ENCODE measurements at places on chromosomes 2 and 18.
A peak's percentile ranks its signal among the peaks of the same experiment; 100 is the strongest.

GRCh38 chr2:232869138-232870017, 686 bp upstream of the SNORC start:
- DNase-seq: no peak

DNA sequence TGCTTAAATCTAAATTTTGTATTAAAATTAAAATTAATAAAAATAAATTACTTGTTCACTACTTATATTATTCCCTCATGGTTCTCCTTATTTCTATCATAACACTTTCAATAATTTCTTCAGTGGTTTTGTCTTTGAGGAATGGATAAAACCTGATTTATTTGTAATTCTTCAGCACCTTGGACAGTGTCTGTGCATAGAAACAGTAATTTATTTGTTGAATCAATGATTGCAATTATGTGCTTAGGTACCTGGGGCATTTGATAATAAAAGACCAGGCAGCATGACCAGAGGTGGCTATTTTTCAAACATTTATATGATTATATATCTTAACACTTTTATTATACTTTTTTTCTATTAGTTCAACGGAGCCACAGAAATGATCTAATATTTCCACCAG, 1062.7 kb downstream of the DSC3 start:
- no peak for DNase-seq

GRCh38 chr2:152890736-152891135, 172.3 kb downstream of the ARL6IP6 start:
- no peak for DNase-seq

DNA sequence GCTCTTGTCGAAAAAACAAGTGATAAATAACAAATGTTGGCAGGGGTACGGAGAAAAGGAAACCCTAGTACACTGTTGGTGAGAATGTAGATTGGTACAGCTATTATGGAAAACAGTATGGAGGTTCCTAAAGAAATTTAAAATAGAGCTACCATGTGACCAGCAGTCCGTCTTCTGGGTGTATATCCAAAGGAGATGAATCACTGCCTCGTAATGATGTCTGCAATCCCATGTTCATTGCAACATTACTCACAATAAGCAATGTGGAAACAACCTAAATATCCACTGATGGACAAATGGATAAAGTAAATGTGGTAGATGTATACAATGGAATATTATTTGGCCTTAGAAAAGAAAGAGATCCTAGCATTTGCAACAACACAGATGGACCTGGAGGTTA, 50.6 kb downstream of the SLC16A14 start:
- DNase-seq: peak; percentile 82

- no peak for DNase-seq
Observed at GRCh38 chr2:212133337-212133736, 405.3 kb downstream of the ERBB4 start.

GRCh38 chr18:69102959-69103358, 297.7 kb upstream of the DOK6 start:
- peak; percentile 10 for DNase-seq

GRCh38 chr2:135121016-135121657, 69.0 kb downstream of the RAB3GAP1 start:
- DNase-seq: no peak

- no peak for DNase-seq
Observed at GRCh38 chr18:21105936-21106335, 5.7 kb downstream of the ROCK1 start.

DNA sequence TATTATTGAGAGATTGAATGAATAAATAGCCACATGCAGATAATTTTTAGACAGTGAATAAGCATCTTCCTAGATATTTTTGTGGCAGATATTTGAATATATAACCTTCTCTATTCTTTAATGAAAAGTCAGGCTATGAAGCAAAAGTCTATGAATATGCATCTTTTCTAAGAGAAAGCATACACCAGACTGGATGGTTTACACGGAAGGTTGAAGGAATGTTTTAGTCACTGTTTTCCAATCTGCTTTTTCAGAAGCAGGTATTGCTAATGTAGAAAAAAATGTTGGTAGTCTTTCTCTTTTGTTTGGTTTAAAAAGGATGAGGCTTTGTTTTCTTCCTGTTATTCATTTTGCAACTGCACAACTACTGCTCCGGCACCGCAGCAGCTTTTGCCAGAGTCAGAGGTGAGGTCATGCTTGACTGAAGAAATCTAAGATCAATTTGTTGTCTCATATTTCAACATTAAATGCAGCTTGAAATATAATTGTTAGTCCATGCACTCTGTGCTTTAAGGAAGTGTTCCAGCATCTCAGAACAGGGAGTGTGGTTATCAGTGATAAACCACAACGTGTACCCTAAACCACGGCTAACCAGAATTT, 1540.8 kb upstream of the PIK3C3 start:
- DNase-seq: peak; percentile 38

- DNase-seq: no peak
Observed at GRCh38 chr2:160870729-160871465, 289.3 kb upstream of the TANK start.

DNA sequence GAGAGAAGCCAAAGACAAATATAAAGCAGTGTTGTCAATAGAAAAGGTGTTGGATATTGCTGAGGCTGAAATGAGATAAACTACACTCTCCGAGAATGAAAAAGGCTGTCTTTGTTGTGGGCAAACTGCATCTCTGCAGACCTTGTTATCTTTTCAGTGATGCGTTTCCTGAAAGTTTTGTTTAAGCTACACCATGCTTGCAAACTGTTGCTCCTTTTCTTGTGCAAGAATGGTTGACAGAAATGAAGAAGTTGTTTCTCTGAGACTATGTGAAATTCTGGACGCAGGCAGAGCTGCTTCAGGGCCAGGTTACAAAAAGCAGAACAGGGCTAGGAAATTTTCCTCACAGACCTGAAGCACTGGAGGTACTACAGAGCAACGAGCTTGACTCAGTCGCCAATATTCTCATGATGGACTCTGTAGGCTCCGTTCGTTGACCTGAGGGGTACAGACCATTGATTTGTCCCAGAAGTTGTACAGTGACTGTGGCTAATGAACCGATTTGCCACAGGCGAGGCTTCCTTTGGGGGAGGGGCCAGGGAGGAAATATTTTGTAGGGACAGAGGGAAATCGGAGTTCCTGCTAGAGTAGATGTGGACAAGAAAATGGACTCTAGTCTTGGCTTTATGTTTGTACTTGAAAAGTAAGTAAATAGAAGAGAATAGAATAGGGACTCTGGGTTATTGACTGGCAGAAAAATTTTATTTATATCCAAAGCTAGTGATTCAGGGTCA, 3.5 kb upstream of the ATL2 start:
- no peak for DNase-seq

DNA sequence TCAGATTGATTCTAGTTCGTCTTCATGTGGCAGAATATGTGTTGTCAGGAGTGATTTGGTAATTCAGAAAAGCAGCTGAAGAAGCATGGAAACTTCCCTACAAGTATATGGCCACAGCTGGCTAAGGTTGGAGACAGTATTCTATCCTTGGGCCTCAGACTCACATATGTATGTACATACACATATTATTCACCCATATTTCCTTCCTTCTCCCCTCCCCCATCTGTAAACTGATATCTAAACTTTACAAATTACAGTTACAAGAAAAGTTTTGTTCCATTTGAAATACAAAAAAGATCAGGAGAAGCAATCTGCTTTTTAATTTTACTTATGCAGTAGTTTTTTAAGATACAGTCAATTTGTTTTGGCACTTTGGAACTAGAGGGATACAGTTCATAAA, 3.1 kb downstream of the SP3 start:
- DNase-seq: no peak

- no peak for DNase-seq
Observed at GRCh38 chr2:233846387-233847247, 7.7 kb downstream of the HJURP start.

- no peak for DNase-seq
Observed at GRCh38 chr2:197556456-197556855, 40.6 kb downstream of the MOB4 start.

DNA sequence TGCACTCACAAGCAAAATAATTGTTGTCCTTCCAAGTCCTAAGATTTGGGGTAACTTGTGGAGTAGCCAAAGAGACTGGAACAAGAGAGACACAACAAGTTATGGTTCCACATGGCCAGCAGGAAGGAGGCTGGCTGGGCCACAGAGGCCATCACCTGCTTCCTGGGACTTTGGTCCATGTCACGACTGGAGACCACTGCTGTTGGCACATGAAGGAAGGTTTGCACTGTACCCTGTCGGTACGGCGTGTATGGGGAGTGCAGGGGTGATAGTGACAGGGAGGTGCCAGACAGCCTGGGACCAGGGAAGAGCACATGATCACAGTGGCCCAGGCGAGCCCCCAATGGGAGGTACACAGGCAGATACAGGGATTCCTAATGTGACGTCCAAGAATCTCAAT, 15.5 kb downstream of the SLC66A2 start:
- DNase-seq: no peak

- no peak for DNase-seq
Observed at GRCh38 chr2:80242355-80242910, 62.1 kb downstream of the LRRTM1 start.

DNA sequence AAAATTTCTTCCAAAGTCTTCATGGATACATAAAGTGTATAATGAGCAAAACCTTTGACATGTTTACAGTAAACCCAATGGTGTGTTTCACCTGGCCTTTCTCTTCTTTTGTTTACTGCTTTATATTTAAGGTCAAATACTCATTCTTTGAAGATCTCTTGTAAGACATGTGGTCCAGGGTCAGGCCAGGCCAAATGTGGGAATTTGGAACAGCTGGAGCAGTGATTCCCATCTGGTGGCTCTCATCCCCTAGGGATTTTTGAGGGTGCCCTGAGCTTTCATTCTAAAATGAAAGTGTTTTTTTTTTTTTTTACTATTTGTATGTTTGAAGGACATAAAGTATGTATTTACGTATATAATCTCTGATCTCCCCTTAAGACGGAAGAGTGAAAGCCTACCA, 13.8 kb upstream of the MGAT5 start:
- no peak for DNase-seq

GRCh38 chr18:41484069-41484468, 471.0 kb upstream of the PIK3C3 start:
- DNase-seq: no peak

GRCh38 chr18:20988726-20989125, 122.9 kb downstream of the ROCK1 start:
- no peak for DNase-seq

- no peak for DNase-seq
Observed at GRCh38 chr2:239957681-239958472, 67.3 kb downstream of the NDUFA10 start.

DNA sequence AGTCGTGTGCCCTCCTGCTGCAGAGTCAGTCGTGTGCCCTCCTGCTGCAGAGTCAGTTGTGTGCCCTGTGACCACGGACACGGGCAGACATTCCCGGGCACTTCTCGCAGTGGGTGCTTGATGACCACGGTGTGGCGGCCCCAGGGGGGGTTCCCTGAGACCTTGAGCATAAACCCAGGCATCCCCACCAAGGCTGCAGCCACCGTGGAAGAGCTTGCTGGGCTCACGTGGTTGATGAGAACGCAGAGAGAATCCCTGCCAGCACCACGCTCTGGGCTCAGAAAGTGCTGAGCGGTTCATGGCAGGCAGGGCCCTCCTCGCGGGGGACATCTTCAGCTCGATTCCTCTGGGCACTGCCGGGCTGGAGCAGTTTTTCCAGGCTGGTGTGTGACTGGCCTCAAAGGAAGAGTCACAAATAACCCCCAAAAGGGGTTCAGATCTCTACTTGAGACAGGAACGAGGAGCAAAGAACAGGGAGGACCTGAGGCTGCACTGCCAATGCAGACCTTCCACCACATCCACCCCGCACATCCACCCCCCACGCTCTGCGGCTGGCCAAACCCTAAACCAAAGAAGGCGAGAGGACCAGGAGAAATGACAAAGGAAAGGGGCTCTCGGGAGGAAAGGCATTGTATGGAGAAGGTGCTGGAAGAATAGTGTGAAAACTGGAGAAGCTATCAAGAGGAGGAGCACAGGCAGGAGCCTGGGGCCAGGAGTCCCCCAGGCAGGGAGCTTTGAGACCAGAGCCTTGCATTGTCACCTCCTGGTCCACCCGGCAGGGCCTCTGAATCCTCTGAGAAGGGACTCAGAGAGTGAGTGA, 8.4 kb upstream of the PER2 start:
- no peak for DNase-seq

DNA sequence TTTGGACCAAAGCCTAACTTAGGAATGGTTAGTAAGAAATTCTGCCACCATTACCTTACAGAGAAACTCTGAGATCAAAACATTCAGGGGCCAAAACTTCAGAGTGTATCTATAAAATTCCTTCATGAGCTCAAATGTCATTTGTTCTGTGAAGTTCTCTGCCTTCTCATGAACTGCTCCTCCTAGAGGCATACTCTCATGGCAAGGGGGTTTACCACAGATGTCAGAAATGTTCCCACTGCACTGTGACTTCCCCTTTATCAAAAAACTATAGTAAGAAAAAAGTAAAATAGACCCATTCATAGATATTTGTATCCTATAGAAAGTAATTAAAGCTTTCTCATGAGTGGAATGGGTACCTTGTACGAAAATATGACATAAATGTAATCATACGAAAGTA, 68.5 kb downstream of the USP40 start:
- no peak for DNase-seq

DNA sequence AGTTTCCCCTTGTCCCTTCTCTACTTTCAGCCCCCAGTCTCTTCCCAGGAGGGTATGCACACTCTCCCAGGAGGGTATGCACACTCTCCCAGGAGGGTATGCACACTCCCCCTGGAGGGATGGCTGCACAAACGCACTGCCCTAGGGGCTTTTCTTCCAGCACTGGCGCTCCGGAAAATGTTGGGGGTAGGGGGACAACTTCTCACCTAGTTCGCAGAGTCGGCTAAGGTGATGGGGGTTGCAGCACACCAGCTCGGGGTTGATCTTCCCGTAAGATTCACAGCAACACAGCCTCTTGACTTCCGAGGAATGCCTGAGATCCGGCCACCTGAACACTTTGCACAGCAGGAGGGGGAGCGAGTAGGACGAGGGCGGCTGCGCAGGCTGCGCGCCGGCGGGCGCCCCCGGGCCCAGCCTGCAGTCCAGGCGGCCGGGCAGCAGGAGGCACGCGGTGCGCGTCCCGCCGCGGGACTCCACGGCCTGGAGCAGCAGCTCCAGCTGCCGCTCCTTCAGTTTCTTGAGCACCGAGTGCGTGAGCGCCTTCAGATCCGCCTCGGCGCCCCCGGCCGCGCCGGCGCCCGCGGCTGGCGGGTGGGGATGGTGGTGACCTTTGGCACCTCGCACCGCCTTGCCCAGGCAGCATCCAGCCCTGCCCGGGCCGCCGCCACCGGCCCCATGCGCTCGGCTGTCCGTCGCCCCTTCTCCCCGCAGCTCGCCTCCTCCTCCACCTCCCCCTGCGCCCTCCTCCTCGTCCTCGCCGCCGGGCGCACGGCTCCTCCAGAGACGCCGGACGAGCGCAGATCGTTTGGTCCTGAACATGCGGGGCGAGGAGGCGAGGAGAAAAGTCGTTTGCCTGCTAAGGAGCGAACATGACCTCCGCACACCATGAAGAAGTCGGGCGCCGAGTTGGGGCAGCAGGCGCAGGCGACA, 894 bp downstream of the SMAD7 start:
- no peak for DNase-seq

- DNase-seq: no peak
Observed at GRCh38 chr2:168353251-168353650, 102.8 kb upstream of the CERS6 start.

GRCh38 chr2:65075176-65075575, 19.0 kb downstream of the CEP68 start:
- no peak for DNase-seq

- no peak for DNase-seq
Observed at GRCh38 chr2:38409156-38410102, 32.4 kb upstream of the ATL2 start.

Measured in HS-5 (cell line).